ENCODE measurements at places on chromosomes 5 and 9.

- DNase-seq = no peak
Measured at GRCh38 chr5:74310997-74311930, 329.3 kb downstream of the ENC1 start.

DNA sequence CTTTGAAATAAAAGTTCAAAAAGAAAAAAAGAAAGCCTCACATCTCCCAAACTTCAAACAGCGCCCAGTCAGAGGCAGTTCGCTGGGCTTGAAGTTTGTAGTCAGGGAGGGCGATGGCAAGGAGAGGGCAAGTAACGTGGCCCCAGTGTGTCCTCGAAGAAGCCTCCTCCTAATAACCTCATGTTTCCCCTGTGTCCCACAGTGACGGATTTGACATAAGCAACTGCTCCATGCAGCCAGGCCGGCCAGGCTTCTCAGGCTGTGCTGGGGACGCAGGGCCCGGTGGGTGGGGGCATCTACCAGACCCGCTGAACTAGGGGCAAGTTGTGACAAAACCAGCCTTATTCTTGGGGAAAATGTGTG, 172.2 kb downstream of the ERCC6L2 start:
- no peak for DNase-seq

DNA sequence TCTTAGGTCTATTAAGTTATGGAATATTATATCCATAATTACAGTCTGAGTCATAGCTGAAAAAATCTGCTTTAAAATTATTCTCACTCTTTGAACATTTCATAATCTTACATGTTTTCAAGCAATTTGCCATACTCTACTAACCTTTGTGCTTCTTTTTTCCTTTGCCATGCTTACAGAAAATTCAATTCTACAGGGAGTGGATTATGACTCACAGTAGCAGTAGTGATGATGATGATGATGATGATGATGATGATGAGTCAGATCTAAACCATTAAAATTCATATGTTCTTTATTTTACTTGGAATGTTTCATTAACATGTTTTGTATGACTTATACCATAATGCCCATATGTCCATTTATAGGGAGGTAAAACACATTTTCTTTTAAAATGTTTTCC, 207.1 kb downstream of the VPS13A start:
- no peak for DNase-seq

DNA sequence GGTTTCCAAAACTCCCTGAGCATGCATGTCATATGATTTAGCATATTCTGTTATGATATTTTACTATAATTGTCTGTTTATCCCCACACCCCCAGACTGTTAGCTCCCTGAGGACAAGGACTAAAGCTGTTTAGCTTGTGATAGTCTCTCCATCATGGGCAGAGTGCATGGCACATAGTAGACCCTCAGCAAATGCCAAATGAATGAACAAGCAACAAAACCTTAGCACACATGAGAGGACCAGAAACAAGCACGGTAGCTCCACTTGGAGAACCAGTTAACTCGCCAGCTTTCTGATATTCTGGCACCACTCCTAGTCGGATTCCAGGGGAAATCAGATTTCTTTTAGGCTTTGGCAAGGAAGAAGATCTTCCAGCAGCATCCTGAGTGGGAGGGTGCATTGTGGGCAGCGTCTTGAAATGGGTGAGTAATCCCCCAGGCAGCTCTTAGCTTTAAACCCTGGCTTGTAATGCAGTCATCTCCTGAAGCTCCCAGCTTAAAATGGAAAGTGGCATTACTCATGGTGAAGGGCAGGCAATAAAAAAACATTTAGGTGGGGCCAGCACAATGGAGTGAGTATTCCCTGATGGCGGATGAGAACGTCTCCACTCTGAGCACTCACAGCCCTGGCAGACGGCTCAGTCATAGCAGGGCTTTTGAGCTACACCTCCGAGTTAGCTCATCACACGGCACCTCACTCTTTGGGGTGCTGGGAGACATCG, 41.1 kb downstream of the FGF1 start:
- DNase-seq = no peak

- DNase-seq = no peak
Measured at GRCh38 chr5:169874621-169875020, 105.7 kb downstream of the INSYN2B start.

DNA sequence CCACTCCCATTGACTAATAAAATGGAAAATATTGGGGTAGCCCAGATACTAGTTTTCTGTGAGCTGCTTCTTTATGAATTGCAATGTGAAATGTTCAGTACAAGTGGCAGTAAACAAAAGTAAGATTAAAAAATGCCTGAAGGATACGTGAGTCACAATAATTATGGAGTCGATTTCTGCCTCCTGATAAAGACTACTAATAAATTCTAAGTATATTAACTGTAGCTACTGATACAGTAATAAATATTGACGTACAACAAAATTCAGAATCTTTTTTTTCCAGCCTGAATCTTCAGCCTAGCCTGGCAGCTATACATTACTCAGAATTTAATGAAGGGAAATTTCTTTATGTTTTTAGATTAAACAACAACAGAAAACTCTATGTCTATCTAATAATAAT, 218.1 kb downstream of the MPDZ start:
- DNase-seq = no peak

- no peak for DNase-seq
Measured at GRCh38 chr5:134133995-134134541, 19.6 kb downstream of the TCF7 start.

- DNase-seq = no peak
Measured at GRCh38 chr5:95727764-95728191, 3.4 kb upstream of the RHOBTB3 start.

DNA sequence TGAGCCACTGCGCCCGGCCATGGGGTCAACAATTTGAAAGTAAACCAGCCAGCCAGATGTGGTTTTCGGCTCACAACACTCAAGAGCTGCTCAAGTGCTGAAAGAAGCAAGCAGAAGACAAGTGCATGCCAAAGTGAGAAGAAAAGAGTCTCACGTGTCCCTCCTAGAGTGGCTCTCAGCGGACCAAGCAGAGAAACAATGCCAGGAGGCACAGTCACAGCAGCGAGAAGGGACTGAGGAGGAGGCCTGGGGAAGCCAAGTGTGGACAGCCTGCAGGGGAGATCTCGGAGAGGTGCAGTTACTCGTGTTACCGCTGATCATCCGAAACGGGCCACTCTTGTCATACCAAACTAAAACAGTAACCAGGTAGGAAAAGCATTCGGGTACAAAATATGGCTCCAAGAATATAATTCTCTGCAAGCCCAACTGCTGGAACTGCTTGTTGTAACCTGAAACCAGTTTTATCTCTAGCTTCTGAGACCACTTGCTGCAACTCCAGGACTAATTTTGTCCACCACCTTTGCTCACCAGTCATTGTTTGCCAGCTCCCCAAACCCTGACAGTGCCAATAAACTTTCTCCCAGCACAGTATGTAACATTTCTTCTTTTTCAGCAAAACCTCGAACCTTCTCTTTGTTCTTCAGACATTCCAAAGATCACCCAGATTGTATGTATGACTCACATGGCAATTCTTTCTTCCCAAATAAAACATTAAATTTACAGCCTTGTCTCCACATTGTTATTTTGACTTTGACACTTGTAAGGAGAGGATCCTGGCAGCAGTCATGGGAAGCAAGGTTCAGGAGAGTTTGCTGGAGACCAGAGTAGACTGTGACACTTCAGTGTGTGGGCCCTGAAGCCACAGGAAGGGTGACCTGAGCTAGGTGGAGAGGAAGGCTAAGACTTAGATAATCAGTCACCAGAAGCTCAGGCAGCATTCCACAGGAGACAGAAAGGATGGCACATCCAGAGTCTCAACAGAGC, 6.3 kb downstream of the SLC35D2 start:
- no peak for DNase-seq

DNA sequence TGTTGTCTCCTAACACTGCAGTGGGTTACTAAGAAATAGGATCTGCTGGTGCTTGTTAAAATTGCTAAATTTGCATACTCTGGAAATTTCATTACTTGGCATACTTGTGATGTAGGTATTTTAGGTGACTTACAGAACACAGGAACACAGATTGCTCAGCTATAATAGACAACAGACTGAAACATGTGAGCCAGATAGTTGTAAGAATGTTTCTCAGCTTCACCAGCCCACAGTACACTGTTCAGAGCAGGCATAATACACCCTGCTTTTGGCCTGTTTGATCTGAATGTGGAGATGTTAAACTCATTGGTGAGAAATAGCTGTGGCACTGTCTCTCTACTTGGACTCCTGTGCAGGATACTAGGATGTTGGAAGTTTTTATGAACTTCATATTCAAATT, 275.7 kb downstream of the CSNK1G3 start:
- DNase-seq = no peak

- no peak for DNase-seq
Measured at GRCh38 chr5:93058309-93058708, 522.7 kb downstream of the NR2F1-AS1 start.

DNA sequence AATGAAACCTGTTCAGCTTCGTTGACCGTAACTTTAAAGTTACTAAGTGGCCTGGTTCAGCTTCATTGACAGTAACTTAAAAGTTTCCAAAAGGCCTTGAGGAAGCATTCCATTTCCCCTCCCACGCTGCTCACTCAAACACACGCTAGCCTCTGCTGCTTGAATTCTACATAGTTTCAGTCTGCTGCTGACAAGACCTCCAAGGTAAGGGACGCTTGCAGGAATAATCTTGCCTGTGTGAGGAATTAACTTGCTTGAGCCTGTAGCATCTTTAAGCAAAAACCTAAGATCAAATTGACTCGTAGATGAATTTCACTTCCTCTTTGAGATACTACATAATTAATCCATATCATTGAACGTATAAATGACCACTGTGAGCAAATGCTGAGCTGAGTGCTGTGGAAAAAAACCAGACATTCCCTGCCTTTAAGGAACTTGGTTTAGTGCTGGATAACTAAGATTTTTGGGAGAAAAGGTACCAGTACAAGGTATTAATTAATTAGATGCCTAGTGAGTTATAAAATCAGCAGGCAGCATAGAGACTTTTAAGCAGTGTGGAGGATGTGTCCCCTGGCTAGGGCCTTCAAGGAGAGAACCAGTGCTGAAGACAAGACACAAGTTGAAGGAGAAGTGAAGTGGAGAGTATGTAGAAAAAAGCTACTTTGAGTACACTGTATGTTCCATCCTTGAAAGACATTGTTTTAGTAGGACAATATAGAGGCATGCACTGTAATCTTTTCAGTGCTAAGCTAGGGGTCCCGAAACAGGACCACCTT, 39.2 kb downstream of the GRAMD2B start:
- DNase-seq = no peak

DNA sequence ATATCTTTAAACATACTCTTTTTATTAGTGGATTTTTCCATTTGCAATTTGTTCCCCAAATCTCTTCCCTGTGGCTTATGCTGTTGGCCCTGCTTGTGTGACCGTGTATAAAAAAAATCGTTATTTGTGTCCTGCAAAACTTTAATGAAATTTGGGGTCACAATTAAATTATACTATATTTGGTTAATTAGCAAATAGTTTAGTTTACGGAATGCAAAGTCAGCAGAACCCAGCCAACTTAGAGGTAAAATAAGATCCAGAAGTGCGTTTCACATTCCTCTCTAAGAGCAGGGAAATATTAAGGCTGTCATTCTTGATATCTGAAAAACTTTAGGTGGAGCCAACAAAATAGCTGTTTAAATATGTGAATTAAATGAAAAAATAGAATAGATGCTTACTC, 2023.5 kb upstream of the WWC1 start:
- no peak for DNase-seq

GRCh38 chr9:104263942-104264341, 169.8 kb downstream of the SMC2 start:
- DNase-seq = no peak

GRCh38 chr9:33781736-33782135, 13.6 kb upstream of the PRSS3 start:
- no peak for DNase-seq

GRCh38 chr5:36644727-36645126, 38.3 kb downstream of the SLC1A3 start:
- no peak for DNase-seq

DNA sequence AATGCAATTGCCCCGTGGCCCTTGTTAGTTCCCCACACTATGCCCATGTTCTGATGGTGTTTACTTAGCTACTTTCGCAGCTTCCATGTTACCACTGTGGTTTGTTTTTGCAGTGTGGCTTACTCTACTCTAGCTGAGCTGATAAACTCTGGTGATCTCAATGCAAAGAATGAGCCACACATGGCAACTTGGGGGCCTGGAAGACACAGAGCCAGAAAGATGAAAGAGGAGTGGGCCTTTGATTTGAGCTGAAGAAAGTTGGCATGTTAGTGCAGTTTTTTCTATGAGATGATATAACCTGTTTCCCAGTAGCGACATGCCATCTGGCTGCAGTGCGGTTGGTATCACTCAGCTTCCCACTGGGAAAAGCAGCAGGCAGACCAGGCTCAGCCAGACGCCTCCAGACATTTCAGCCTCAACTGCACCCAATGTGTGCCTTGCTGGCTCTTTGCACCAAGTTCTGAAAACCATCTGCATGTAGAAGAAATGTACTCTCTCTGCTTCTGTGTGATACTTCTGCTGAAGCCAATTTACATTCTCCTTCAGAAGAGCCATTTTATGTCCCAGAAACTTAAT, 329.4 kb downstream of the ARHGEF28 start:
- no peak for DNase-seq

DNA sequence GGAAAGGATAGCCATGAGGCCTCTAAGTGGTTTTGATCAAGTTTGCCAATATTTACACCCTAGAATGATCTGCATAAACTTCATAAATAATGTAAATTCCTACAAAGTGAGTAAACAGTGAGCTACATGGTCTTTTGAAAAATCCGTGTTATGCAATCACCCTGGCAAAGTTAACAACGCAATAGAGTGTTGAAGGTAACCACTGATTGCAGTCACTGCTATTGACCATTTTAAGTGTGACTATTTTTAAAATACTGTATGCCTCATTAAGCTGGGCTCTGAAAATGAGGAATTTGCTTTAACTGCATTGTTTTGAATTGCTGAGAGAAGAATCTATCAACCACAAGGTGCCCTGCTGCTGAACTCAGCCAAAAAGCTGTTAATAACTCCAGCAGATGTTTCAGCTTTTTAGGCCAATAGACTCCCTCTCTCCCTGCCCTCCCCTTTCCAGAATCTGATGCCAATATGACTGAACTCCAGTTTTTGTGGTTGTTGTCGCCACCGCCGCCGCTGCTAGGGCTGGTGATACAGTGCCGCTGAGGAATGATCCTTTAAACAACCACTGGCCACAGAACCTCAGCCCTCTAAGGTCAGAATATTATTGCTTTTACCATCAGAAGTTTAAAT, 35.3 kb upstream of the SMARCA2 start:
- DNase-seq = no peak
